ENCODE measurements at places on chromosomes 11 and 22.
A peak's percentile ranks its signal among the peaks of the same experiment; 100 is the strongest.

GRCh38 chr11:32885556-32885955, 7.1 kb upstream of the QSER1 start:
- DNase-seq = no peak

DNA sequence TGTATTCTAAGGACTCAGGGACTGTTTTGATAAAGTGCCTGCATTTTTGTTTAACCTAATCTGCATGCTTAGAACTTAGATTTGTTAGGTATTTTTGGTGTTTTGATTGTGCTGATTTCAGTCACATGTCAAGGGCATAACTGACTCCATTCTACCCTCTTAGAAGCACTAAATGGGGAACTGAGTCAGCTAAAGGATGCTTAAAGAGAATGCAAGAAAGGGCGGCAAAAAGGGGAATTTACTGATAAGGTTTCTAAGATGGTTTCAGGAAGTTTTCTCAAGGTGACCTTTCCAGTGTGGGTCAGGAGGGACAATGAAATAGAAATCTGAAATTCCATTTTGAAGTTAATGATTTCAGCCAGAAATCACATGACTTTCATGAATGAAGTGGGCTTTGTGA, 43.0 kb downstream of the MMP20 start:
- DNase-seq = no peak

GRCh38 chr11:76600124-76600655, 70.4 kb downstream of the LRRC32 start:
- DNase-seq = no peak

- no peak for DNase-seq
Measured at GRCh38 chr11:96413408-96413807, 23.6 kb downstream of the JRKL start.

DNA sequence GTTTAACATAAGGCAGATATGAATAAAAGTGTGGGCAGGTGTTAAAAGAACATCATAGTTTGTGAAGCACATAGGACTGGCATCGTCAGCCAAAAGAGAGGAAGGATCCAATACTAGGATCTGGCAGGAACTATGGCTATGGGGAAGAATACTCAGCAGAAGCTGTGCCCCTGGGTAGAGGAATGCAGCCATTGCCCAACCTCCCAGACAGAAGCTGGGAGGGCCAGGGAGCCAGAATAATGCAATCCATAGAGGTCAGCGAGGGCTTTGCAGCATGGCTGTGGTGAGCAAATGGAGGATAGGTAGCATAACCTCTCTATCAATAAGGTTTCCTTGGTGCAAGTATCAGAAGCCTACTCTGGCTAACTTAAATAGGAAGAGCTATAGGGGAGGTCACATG, 11.7 kb upstream of the CSTF3 start:
- DNase-seq = no peak

- DNase-seq = no peak
Measured at GRCh38 chr22:30115705-30116104, 35.4 kb downstream of the HORMAD2 start.

GRCh38 chr11:36475192-36475591, 34.9 kb downstream of the TRAF6 start:
- no peak for DNase-seq

GRCh38 chr11:62689421-62690183, at the start of gene LRRN4CL:
Gene LRRN4CL (minus strand): TSS chr11:62689530. CDS start chr11:62688508, 1,022 bp downstream.
- DNase-seq = peak; percentile 89

- DNase-seq = no peak
Measured at GRCh38 chr22:17133137-17133536, 12.0 kb upstream of the TMEM121B start.

GRCh38 chr11:13169709-13170108, 107.9 kb upstream of the BMAL1 start:
- DNase-seq = no peak

- DNase-seq = no peak
Measured at GRCh38 chr22:28742562-28742962, 723 bp downstream of the HSCB start.

DNA sequence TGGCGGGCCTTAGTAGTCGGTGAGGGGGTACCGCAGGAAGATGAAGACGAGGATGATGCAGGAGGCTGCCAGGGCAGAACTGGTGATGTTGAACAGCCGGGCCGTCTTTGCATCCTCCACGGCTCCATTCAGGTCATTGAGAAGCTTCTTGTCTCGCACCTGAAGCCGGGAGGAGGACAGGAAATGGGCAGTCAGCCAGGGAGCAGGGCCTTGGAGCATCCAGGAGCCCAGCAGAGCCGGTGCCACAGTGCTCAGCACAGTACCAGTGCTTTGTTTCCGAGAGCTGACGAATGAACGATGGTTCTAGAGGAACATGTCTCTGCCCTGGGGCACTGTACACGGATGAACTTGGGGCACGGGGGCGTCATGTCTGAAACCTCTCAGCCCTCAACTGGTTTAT, 15.1 kb downstream of the IFITM10 start:
- DNase-seq = no peak

DNA sequence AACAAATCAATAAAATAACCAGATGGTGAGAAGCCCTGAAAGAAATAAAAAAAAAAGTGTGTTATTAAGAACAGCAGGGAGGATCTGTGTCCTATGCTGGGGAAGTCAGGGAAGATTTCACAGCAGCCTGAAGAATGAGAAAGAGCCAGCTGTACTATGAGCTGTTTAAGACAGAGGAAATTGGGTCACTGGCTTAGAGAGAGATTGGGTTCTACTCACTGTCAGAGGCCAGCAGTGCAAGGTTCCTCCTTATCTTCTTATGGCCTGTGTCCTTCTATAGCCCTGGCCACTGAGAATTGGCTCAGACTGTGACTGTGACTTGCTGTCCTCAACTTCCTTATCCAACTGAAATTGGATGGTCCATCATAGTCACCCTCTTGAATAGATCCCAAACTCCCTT, 54.8 kb upstream of the FDX1 start:
- DNase-seq = no peak

GRCh38 chr11:16783321-16783801, 44.9 kb downstream of the C11orf58 start:
- no peak for DNase-seq

- DNase-seq = no peak
Measured at GRCh38 chr11:118998388-118998717, 415 bp downstream of the CENATAC start.

- no peak for DNase-seq
Measured at GRCh38 chr11:130571519-130571918, 123.1 kb downstream of the ADAMTS15 start.

DNA sequence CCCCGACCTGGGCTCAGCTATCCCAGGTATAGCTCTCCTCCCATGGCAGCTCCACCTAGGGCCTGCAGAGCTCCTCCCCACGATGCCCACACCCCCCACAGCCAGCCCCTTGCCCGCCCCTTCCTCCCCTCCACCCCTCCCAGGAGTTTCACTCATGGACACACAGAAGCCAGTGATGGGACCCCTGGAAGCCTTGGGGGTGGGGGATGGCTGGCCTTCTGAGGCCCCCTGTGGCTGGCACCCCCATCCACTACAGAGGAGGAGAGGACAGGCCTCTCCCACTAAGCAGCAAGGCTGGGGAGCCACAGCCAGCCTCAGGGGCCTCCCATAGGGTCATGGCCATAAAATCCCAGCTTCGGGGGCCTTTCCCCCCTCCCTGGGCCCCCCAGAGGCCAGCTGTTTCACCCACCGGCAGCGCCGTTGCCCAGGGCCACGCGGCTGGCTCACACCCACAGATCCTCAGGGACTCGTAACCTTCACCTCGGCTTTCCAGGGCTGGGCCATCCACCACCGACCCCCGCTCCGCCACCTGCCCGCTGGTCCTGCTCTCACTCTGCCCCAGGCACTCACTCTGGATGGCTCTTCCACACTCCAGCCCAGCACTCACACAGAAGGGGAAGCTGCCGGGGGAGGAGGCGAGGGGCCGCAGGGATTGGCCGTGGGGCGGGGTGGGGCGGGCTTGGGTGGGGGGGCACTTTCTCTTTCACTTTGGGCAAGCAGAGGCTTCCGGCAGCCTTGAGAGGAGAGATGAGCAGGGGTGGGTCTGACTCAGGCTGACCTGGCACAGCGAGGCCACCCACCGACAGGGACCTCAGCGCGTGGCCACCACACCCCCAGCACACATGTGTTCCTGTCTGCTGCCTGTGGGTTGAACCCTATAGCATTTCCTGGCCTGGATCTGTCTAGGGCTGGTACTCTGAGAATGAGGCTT, 2.2 kb downstream of the SLC25A22 start:
- DNase-seq = peak; percentile 89

- no peak for DNase-seq
Measured at GRCh38 chr22:30186041-30186440, 60.5 kb downstream of the LIF start.

GRCh38 chr11:117909611-117910382, 19.4 kb downstream of the TMPRSS13 start:
- DNase-seq = no peak

DNA sequence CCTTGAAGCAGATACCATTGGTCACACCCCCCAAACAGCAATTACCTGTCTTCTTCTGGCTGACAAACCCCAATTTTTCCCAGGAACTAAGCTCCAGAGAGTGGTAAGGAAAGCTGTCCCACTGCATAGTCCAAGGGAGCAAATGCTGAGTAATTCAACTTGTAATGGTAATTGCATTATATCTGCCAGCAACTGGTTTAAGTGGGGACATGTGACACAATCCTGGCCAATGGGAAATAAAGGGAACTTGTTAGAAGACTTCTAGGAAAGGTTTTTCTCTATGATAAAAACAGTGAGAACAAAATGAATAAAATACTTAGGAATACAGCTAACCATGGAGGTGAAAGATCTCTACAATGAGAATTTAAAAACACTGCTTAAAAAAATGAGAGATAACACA, 9.5 kb upstream of the ISX start:
- DNase-seq = no peak

GRCh38 chr11:87491381-87491780, 453.6 kb downstream of the TMEM135 start:
- DNase-seq = no peak

- peak; percentile 78 for DNase-seq
Measured at GRCh38 chr11:47161134-47161854, 15.4 kb downstream of the ARFGAP2 start.

GRCh38 chr11:69934861-69935494, 115.8 kb upstream of the FGF3 start:
- DNase-seq = peak; percentile 8

DNA sequence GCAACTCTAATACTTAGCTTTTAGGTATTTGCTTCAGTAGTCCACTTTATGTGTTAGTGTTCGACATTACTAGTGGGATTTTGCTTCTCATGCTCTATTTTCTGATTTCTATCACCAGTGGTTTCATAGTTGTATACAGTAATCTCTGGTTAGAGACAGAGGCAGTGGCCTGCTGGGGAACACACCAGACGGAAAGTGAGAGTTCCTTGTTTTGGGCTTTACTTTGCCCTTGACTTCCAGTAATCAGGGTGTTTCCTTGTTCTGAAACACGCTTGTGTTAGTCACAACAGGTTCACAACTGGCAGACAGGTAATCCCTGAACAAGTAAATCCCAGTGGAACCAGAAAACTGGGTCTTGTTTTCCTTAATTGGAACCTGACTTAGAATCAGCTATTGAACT, 56.0 kb downstream of the PACS1 start:
- no peak for DNase-seq

DNA sequence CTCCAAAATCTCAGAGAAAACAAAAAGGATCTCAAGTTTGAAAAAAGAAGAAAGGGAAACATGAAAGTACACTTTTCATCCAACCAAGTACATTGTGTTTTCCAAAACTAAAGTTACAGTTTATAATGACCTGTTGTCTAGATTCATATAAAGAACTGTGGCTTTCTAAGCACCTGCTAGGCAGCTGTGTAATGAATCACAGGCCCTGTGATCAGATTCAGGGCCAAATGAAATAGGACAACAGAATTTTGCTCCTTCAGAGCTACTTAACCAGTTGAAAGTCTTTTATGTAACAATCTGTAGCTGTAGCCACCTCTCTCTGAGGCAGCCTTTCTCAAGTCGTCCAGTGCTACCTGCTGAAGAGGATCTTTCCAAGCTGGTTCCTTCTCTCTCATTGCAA, 960.0 kb upstream of the RAG2 start:
- DNase-seq = no peak

GRCh38 chr11:28146123-28146751, 38.0 kb downstream of the METTL15 start:
- DNase-seq = no peak

- peak; percentile 22 for DNase-seq
Measured at GRCh38 chr22:31623592-31624304, 38.3 kb downstream of the PISD start.

DNA sequence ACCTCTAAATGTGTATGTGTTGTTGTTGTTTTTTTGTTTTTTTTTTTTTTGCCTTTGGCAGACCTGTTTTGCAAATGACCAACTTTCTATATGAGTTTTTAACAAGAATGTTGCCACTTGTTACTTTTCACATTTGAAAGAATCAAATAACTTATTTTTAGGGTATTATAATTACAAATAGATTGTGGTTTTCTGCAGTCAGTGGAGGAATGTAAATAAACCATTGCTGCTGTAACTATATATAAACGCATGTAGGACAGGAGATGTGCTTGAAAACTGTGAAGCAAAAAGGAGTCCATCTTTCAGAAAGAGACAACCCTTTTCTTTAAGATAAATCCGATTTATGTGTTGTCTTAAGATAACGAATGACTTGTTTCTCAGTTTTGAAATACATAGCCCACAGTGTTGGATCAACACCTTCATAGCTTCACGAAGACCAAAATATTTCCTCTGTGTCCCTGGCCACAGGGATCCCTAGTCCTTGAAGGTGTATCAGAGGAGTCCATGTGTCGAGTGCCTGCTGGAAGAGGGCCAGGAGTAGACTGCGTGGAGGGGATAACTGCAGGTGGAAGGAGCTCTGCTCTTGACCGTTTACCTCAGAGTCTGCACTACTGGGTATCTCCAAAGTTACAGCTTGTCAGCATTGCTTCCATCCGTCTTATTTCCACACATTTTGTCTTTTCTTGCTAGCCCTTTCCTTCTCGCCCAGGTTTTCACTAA, 24.7 kb downstream of the TNRC6B start:
- DNase-seq = no peak

DNA sequence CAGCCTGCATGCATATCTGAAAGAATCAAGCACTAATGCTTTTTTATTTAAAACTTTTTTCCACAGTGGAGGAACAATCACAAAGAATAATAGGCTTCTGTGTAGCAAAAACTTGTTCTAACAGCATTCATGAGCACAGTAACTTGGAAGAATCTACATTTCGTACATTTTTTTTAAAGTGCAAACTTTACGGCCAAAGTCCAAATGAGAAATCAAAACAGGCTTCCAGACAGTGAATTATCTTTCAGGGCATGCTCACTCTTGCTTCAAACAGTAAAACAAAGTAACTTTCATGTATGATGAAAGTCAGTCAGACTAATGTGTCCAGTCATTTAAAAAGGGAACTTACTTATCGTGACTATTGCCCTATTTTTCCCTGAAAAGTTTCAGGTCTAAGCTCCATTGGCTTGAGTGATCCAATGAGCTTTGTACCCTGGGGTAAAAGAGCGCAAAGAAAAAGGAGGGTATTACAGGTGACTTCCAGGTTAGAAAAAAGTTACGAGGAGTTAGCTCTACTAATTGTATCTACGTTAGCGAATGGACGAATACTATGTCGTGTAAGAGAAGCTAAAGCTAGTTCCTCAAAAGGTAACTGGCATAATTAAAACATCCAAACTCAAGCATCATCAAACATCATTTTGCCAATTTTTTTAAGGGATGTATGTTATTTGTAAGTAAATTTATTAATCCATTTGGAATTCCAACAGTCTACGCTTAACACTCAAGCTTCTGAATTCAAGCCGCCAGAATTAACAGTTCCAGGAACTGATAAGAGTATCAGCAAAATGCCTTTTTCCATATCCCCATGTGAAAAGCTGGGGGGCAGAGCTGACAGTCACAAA, 1.7 kb downstream of the PICALM start:
- DNase-seq = no peak

Data from right hindlimb (tissue), 1 donor.